ENCODE measurements at places on chromosomes 7 and 10. TPM values are rescaled to one million over a fixed set of nuclear protein-coding genes. Genes with fewer than 3 reads are reported as not detected.

The TMEM184A gene
- total RNA-seq: 43.8 TPM

The PRSS37 gene
- total RNA-seq: not detected

The GPR37 gene
- total RNA-seq: 3.7 TPM

The OR2A1 gene
- not detected for total RNA-seq

The OR6B1 gene
- total RNA-seq: not detected
